ENCODE measurements at places on chromosomes 2 and 18.

DNA sequence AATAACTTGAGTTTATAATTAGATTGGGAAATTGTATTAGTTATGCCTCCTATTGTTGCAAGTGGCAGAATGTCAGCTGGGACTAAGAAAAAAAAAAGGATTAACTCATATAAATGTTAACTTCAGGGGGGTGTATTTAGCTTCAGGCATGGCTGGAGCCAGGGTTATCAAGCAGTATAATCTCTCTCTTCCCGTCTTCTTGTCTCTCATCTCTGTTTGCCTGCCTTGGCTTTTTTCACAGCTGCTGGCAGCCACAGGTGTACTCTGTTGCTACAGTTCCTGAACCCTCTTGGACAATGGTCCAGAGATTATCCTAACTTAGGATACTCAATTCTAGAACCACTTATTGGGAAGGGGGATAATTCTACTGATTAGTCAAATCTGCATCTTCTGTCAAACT, 370.7 kb upstream of the MEX3C start:
- DNase-seq = no peak

DNA sequence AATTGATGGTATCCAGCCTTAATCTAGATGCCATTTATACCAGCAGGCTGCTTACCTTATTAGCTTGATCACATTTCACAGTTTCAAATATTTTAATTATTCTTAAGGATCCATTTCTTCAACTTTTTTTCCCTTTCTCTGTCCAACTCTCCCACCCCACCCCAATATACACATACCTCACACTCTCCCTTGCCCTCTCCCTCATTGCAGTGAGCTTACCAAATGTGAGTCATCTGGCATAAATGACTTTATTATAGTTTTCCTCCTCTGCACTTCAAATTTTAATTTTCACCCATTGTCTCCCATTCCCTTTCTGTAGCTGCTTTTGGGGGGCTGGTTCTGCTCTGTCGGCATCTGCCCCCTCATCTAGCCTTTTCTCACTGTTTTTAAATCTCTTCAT, 12.9 kb downstream of the HTR2B start:
- DNase-seq = no peak

GRCh38 chr18:77529492-77530176, 280.0 kb downstream of the GALR1 start:
- no peak for DNase-seq

DNA sequence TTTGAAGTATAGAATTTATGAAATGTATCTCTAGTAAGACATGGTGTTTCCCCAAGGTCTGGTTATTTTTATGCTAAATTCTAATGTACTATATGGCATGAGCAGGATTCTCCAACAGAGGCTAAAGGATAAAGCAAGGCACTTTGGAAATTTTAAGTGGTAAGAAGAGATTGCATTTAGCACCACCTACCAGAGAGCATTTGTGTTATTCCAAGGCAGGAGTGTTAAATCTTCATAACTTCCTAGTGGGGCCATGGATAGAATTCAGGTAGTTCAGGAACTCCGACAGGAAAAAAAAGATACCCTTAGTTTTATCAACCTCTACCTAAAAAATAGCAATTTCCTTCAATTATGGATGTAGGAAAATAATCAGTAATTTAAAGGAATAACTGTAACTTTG, 497.4 kb upstream of the CRIM1 start:
- DNase-seq = no peak

- no peak for DNase-seq
These were observed 178.5 kb upstream of the SESTD1 start for GRCh38 chr2:179443180-179443579.

DNA sequence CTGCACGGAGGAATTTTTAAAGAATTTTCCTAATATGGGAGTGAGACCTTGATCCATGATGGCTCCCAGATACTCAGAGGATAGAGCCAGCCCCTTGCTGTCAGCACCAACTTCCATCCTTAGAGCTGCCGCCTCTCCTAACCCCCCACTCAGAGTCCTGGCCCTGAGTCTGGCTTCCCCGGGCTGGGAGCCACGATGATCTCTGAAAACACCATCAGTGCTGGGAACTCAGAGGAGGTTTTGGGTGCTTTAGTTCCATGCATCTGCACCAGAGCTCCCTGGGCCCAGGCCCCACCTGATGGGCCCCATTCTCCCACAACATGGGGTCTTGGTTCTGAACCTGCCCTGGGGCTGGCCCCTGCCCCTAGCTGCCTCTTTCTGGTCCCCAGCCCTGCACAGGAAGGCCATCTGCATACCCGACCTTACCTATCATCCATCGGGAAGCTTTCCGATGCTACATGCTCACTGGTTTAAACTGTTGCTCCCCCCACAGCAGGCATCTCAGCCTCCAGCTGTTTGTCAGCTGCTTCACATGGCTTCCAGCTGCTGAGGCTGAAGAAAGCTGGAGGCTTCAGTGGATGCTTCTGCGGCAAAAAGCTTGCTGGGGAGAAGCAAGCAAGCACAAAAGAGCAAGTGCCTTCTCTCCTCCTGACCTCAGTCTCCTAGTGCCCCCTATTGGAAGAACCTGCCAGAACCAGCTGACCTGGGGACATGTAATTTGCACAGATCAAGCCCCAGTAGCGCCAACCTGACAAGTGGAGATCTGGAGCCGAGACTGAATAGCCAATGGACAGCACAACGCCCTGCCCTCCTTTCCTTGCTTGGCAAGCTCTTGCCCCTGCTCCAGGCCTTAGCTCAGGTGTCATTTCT, 24.2 kb upstream of the RHOB start:
- DNase-seq = no peak

Data from BJ (cell line).